Tongue (tissue), 3 donors: ENCODE measurements at places on chromosomes 2 and 18. TPM values are rescaled to one million over a fixed set of nuclear protein-coding genes. Genes with fewer than 3 reads are reported as not detected.

INPP5D gene
- total RNA-seq, result 9.1 TPM

SERPINB12 gene
- 2.6 TPM for total RNA-seq

TRIM43 gene
- total RNA-seq, result not detected

ELOA2 gene
- not detected for total RNA-seq

LCT gene
- not detected for total RNA-seq

CDH19 gene
- 10.8 TPM for total RNA-seq

TFPI gene
- total RNA-seq, result 52.1 TPM

CYP27C1 gene
- total RNA-seq, result 4.4 TPM

TET3 gene
- total RNA-seq, result 10.6 TPM

MATN3 gene
- total RNA-seq, result 0.41 TPM

NCKAP1 gene
- total RNA-seq, result 188 TPM

FHOD3 gene
- total RNA-seq, result 33.0 TPM
